ENCODE measurements at places on chromosomes 5 and 9.

- DNase-seq, result no peak
Observed at GRCh38 chr9:96599298-96599697, 20.3 kb downstream of the CDC14B start.

- no peak for DNase-seq
Observed at GRCh38 chr9:13439685-13440476, 160.4 kb upstream of the MPDZ start.

DNA sequence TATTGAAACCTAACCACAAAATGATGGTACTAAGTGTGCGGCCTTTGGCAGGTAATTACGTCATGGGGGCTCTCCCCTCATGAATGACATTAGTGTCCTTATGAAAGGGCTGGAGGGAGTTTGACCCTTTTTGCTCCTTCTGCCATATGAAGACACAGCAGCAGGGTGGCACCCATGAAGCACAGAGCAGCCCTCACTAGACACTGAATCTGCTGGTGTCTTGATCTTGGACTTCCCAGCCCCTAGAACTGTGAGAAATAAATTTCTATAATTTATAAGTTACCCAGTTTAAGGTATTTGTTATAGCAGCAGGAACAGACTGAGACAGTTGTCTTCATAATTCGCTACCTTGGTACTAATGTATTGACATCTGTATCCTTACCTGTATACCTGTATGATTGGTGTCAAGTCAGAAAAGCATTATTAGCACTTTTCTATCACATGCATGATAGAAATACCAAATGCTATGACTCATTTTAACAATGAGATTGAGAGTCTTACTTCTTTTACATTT is 80.4 kb downstream of the GCNT4 start:
- DNase-seq, result no peak

GRCh38 chr5:60811105-60811504 is 33.0 kb downstream of the ELOVL7 start:
- no peak for DNase-seq

DNA sequence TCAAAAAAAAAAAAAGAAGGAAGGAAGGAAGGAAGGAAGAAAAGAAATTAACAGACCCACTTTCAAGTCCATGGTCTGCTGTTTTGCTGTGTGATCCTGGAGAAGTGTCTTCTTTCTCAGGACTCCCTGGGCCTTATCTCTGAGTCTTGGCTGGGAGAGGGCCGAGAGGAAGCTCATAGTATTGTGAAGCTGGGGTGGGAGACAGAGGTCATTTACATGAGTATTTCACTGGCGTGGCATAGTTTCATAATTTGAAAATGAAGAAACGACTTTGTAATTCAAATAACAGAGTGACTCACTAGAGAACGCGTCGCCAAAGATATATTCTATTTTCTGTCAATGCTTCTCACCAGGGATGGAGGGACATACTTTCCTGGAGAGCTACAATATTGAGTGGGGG is 2.4 kb upstream of the C9orf50 start:
- no peak for DNase-seq
